ENCODE measurements at places on chromosomes 11 and 22.

- DNase-seq, result no peak
These were observed 31.4 kb upstream of the PCF11 start for GRCh38 chr11:83125577-83125976.

DNA sequence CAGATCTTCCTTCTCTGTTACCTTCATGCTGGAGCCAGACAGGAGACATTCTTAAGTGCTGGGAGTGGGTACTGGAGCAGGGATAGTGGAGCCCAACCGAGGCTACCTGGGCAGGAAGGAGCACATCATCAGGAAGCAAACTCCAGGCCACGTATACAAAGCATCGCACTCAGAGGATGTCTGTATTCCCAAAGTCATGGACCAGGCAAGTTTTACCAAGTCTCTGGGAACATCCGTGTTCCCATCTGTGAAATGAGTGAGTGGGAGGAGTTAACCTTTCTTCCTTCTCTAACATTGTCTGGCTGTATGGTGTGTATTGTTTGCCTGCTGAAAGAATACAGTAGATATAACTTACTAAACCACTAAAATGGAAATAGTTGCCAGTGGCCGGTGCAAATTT lies 175.0 kb upstream of the TMEM45B start:
- no peak for DNase-seq

DNA sequence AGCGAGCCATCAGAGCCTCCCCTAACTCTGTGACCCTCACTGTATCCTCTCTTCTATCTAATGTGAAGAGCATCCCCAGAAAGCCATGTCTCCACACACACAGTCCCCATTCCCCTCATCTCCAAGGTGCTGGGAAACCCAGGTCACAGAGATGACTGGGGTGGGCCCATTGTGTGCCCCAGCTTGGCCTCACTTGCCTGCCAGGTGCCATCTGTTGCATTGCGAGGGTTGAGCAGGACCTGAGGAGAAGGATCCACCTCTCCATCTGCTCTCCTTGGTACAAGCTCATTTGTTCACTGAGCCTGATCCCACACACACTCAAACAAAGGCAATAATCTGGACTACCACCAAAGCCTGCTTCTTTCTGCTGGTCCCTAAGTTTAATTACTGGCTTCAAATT lies 118.8 kb downstream of the SPATA19 start:
- no peak for DNase-seq

GRCh38 chr11:85819441-85819840 lies 8.5 kb upstream of the SYTL2 start:
- no peak for DNase-seq

GRCh38 chr11:133782116-133782725 lies 63.1 kb downstream of the SPATA19 start:
- DNase-seq, result no peak

GRCh38 chr22:40237788-40238424 lies 60.2 kb downstream of the TNRC6B start:
- DNase-seq, result no peak

DNA sequence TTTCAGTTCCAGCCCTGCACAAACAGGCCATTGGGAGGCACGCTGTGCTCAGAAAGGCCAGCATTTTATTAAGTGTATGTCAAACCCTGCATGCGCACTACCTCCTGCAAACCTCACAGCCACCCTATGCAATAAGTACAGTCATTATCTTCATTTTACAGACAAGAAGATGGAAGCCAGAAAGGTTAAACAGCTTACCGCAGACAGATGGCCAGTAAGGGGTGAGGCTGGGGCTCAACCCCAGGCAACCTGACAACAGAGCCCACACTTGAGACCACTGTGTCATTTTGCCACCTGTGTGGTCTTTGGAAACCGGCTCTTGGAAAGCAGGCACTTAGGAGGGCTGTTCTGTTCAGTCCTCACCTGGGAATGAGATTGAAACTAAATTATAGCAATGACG lies 142.3 kb downstream of the NXPE2 start:
- no peak for DNase-seq

- DNase-seq, result no peak
These were observed 953.7 kb downstream of the OPCML start for GRCh38 chr11:132578580-132578979.

DNA sequence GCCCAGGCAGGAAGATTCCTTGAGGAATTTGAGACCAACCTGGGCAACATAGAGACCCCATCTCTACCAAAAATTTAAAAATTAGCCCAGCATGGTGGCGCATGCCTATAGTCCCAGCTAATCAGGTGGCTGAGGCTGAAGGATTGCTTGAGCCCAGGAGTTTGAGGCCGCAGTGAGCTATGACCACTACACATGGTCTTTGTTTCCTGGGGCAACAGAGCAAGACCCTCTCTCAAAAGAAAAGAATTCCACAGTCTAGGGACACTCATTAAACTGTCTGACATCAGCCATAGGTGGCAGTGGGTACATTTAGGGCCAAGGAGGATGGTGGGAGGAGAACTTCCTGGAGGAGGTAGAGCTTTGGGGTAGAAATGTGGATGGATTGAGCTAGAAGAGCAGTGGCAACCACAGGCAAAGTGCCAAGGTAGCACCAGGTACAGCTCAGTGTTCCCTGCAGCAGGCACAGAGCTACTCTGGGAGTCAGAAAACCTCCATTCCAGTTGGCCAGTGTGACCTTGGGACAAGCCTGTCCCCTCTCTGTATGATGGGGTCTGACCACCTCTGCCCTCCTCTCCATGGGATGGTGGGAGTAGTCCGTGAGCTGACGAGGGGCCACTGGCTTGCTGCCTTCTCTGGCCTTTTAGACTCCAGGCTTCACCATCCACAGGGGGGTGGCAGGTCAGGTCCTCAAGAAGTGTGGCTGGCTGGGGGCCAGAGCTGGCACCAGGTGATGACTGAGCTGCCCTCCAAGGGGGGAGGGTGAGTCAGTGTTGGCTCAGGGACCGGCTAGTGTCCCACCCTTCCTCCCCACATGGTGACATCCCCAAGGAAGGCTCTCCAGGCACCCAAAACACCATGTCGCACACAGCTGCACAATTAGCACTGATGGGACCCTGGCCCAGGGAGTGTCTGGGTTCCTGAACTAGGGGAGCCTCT lies 3.7 kb upstream of the CLCF1 start:
- no peak for DNase-seq

DNA sequence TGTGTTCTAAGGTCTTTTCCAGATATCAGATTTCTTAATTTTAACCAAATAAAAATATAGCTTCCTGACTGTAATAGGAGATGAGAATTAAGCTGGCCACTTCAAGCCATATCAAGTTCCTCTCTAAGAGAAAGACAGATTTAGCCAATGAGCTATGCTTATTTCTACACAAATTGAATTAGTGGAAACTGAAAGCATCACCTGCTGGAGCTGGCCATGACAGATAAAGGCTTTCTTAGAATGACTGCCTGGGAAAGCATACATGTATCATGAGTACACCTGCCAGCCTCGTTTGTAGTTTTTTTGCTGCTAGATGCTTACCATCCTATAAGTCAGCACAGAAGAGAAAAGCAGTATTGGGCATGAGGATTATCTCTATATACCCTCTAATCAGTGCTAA lies 53.5 kb upstream of the DBX1 start:
- DNase-seq, result no peak

- DNase-seq, result peak; percentile 72
These were observed 3.0 kb downstream of the ABTB2 start for GRCh38 chr11:34354782-34355181.

GRCh38 chr11:64249563-64250414 lies 1.5 kb upstream of the PLCB3 start:
- no peak for DNase-seq

GRCh38 chr11:62013537-62014476 lies 46.4 kb upstream of the FTH1 start:
- DNase-seq, result no peak

- DNase-seq, result no peak
These were observed 1437.8 kb downstream of the BRD1 start for GRCh38 chr22:48389916-48390315.

DNA sequence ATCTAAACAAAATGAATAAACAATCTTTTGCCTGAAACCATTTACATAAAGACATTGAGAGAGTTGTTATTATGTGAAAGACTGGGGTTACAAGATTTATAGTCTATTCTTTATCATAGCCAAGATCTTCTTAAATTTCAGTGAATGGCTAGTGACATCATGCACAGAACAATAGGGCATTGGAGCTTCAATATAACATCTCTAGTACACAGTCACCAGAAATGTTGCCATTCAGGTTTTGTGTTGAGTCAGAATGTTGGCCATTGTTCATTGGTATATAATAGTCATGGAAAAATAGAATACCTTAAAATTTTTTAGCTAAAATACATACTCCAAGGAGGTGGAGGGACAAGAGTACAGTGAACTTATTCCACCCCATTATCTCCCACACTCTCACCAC lies 44.3 kb downstream of the SLC5A12 start:
- DNase-seq, result no peak

DNA sequence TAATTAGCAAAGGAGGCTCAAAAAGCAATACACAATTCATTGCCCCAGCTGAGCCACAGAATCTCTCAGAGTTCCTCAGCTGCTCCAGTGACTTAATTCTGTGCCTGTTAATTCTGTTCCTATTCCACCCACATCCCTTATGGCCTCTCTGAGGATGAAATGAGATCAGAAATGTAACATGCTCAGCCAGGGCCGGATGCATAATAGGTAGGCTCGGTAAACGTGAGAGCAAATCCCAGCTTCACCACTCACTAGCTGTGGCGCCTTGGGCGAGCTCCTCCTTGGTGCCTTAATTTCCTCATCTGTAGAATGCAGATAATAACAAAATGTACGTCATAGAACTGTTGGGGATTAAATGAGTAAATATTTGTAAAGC lies 42.8 kb upstream of the DKK3 start:
- DNase-seq, result no peak

- no peak for DNase-seq
These were observed 892.6 kb downstream of the TBC1D22A start for GRCh38 chr22:47654922-47655491.
